Activated T-cell treated with anti-CD3 and anti-CD28 coated beads, Interleukin-2, amount 50 U/mL, for 72 hours (primary cell): ENCODE measurements at places on chromosomes 6 and 20. TPM values are rescaled to one million over a fixed set of nuclear protein-coding genes. Genes with fewer than 3 reads are reported as not detected.

GRCh38 chr20:63471981-63472831, at the start of gene KCNQ2:
KCNQ2 (minus strand) TSS chr20:63472655; CDS start chr20:63472463, 192 bp downstream.
- peaks cover 10% of the 10 kb centered on the region for H3K4me1 ChIP-seq
- H3K4me3 ChIP-seq, result peak within 1 kb of the TSS; percentile 40
- DNase-seq, result no peak

DNA sequence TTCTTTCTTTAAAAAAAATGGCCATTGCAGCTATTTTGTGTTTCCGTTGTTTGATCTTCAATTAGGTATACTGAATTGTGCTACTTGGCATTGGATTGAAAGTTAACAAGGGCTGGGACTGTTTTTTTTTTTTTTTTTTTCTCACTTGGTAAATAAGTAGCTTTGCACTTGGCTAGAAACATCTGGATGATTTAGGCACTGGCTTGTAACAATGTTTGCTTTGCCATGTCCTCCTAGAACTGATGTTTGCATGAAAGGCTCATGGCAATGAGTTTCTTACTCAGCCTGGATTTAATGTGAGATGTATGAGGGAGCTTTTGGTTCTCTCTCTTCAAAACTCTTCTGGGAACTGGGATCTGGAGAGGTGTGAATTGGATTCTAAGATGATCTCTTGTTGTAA, 414.1 kb downstream of the CDH26 start:
- H3K27me3 ChIP-seq, result peaks cover 5% of the 10 kb centered on the region
- no peaks in the 10 kb centered on the region for H3K36me3 ChIP-seq
- H3K27ac ChIP-seq, result no peak overlapping the region

DNA sequence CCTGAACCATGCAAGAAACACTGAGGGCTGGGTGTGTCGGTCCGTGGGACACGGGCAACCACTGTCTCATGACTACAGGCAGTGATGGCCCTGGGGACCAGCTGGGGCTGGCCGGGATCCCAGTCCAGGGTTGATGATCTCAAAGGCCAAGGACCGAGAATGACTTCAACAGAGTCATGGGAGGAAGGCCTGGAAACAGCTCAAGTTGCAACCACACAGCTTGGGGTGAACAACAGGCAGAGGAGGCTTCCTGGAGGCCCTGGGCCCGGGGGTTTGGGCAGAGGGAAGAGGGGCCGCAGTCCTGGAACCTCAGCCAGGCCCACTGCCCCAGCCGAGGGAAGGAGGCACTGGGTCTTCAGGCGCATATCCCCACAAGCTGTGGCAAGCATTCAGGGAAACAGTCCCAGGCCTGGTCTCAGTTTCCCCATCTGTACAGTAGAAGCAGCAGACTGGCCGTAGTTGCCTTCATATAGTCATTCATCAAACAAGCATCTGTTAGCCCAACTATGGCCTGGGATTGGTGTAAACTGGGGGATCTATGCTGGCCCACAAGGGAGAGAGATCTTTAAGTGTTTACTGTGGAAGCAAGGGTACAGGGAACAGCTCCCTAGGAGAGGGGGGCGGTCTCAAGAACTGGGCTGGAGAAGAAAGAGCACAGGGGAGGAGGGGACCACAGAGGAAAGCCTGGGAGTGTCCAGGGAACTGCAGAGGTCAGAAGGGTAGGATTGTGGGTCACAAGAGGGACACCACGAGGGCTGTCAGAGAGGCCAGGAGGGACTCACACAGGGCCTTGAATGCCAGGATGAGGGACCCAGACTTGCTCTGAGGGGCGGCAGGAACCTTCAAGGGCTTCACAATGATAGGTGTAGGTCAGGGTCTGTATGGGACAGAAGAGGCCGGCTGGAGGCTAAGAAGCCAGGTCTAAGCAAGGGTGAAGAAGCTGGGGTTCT, 2.1 kb downstream of the MYL9 start:
- H3K27ac ChIP-seq, result no peak overlapping the region
- H3K27me3 ChIP-seq, result no peaks in the 10 kb centered on the region
- no peak for DNase-seq
- no peaks in the 10 kb centered on the region for H3K36me3 ChIP-seq
- no peaks in the 10 kb centered on the region for H3K4me1 ChIP-seq

- H3K4me1 ChIP-seq, result no peaks in the 10 kb centered on the region
- H3K36me3 ChIP-seq, result no peaks in the 10 kb centered on the region
- peaks cover 27% of the 10 kb centered on the region for H3K27me3 ChIP-seq
- H3K4me3 ChIP-seq, result no peak overlapping the region
Measured at GRCh38 chr6:17945111-17945510, 42.3 kb downstream of the KIF13A start.

DNA sequence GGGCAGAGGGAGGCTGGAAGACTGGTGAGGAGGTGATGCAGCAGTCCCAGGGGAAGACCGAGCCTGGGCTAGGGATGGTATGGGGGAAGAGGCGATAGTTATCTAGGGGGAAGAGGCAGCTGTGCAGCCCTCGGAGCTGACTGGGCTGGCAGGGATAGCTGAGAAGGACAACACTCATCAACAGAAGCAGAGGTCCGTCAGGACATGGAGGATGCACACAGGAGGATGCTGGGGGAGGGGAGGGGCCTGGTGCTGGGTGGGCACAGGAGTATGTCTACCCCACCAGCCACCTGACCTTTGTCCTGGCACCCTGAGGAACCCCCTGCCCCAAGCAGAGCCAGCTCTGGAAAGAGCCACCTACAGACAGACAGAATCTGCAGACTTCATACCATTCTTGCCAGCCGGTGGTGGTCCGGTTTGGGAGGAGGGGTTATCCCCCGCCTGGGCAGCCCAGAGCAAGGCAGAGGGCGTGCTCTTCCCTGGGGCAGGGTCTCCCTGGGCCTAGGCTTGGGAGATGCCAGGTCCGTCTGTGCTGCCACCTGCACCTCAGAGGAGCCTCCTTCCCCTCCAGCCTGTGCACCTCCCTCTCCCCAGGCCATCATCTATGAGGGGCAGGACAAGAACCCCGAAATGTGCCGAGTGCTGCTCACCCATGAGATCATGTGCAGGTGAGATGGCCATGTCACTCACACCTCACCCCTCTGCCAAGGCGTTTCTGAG, 14.9 kb downstream of the EBF4 start:
- no peak overlapping the region for H3K27ac ChIP-seq
- peaks cover 10% of the 10 kb centered on the region for H3K27me3 ChIP-seq
- H3K36me3 ChIP-seq, result no peaks in the 10 kb centered on the region
- DNase-seq, result no peak

DNA sequence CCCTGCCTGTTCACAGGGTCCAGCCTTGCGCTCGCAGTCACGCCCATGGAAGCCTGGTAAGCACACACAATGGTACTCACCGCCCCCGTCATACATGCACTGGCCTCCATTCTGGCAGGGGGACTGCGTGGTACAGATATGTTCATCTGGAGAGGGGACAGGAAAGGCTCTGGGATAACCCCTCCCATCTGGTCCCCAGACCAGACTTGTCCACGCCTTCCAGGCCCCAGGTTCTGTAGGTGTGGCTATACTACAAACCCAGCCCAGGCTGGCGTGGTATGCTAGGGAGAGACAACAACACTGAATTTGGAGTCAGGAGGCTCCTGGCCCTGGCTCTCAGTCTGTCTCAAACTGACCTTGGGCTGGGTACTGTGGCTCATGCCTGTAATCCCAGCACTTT, 3.4 kb downstream of the DLK2 start:
- peaks cover 17% of the 10 kb centered on the region for H3K4me1 ChIP-seq
- no peak overlapping the region for H3K4me3 ChIP-seq
- no peak overlapping the region for H3K27ac ChIP-seq
- no peak for DNase-seq
- peaks cover 7% of the 10 kb centered on the region for H3K36me3 ChIP-seq

DNA sequence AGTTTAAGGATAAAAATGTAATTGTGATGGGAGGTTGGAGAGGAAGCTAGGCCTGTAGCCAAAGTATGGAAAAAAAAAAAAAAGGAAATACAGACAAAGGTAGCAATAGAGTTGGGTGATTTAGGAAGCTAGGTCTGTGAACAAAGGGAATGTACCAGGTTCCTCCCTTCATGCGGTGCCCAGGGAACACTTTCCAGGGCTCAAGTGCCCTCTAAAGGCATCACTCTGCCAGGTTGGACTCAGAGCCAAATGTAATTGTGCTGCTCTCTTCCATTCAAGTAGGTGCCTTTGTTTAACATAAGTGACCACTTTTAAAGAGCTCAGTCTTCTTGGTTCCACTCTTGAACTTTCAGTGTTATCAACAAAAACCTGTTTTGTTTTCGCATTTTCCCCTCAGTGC, 159.7 kb upstream of the AHI1 start:
- DNase-seq, result no peak
- peaks cover 8% of the 10 kb centered on the region for H3K27me3 ChIP-seq
- peaks cover 2% of the 10 kb centered on the region for H3K36me3 ChIP-seq
- peaks cover 9% of the 10 kb centered on the region for H3K4me1 ChIP-seq

DNA sequence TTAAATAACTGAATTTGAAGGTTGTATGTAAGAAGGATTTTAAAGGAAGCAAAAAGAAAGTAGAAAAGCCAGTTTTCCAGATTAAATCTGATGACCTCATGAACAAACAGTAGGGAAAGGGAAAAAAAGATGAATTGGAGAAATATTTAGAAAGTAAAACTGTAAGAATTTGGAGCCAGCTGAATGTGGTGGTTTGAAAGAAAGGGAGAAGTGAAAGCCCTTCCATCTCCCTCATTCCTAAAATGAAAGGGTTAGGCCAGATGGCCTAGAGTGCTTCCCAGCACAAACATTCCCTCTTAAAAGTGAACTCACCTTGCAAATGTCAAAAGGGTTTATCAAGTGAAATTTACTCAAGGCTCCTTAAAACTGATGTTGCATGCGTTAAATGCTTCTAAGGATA, 139.3 kb upstream of the COL21A1 start:
- H3K4me1 ChIP-seq, result no peaks in the 10 kb centered on the region
- H3K27ac ChIP-seq, result no peak overlapping the region
- H3K27me3 ChIP-seq, result peaks cover 9% of the 10 kb centered on the region
- H3K36me3 ChIP-seq, result no peaks in the 10 kb centered on the region
- no peak overlapping the region for H3K4me3 ChIP-seq

Gene OR2J3
- total RNA-seq, result not detected

Gene BIRC7
- total RNA-seq, result 0.74 TPM

- H3K4me3 ChIP-seq, result peak overlapping the region; percentile 99
- peaks cover 20% of the 10 kb centered on the region for H3K36me3 ChIP-seq
- H3K27me3 ChIP-seq, result no peaks in the 10 kb centered on the region
- H3K27ac ChIP-seq, result peak overlapping the region; percentile 100
- peaks cover 32% of the 10 kb centered on the region for H3K4me1 ChIP-seq
Measured at GRCh38 chr6:15246217-15246665, 372 bp downstream of the JARID2 start.

Gene ENPP3
- 7.4 TPM for total RNA-seq

GRCh38 chr6:154917941-154918340, 77.2 kb upstream of the TIAM2 start:
- H3K27ac ChIP-seq, result no peak overlapping the region
- H3K36me3 ChIP-seq, result no peaks in the 10 kb centered on the region
- H3K4me3 ChIP-seq, result no peak overlapping the region

Gene CPXM1
- total RNA-seq, result 4.4 TPM

DNA sequence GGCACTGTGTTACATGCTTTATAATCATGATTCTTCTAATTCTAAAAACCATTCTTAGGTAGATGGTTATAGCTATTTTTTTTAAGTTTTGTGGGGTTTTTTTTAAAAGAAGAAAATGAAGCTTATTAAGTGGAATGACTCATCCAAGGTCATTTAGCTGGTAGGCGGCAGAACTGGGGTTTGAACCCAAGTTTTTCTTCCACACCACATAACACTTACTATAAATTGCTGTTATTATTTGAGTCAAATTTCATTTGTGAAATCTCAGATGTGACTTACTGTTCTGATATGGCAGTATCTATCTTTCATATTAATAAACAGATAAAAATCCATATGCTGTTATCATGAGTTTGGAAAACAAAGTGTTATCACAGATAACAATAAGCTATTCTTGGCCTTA, 10.4 kb upstream of the COL10A1 start:
- H3K36me3 ChIP-seq, result peaks cover 3% of the 10 kb centered on the region
- peaks cover 11% of the 10 kb centered on the region for H3K4me1 ChIP-seq
- H3K4me3 ChIP-seq, result no peak overlapping the region
- DNase-seq, result no peak

Gene FAM83D
- total RNA-seq, result 10.4 TPM

DNA sequence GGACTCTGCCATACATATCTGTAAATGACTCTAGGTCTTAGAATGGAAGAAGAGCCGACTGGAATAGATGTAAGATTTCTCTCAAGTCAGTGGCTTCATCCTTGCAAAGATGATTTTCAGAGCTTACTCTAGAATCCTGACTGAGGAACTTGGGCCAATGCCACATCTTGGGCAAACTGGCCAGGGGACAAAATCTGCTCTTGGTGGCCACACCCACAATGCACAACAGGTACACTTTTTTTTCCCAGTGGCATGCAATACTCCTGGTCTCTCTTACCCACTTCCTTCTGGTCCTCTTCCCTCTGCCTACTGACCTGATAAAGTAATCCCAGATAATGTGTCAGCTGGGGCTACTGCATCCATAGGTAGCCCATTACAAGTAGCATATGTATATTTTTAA, 13.4 kb downstream of the CLIC5 start:
- no peak for DNase-seq
- no peaks in the 10 kb centered on the region for H3K4me1 ChIP-seq
- H3K27me3 ChIP-seq, result no peaks in the 10 kb centered on the region
- no peak overlapping the region for H3K4me3 ChIP-seq

- no peak overlapping the region for H3K4me3 ChIP-seq
- peaks cover 13% of the 10 kb centered on the region for H3K36me3 ChIP-seq
- H3K27me3 ChIP-seq, result peaks cover 99% of the 10 kb centered on the region
- H3K4me1 ChIP-seq, result peaks cover 61% of the 10 kb centered on the region
- no peak for DNase-seq
Measured at GRCh38 chr6:10417681-10418104, 2.8 kb upstream of the TFAP2A start.

DNA sequence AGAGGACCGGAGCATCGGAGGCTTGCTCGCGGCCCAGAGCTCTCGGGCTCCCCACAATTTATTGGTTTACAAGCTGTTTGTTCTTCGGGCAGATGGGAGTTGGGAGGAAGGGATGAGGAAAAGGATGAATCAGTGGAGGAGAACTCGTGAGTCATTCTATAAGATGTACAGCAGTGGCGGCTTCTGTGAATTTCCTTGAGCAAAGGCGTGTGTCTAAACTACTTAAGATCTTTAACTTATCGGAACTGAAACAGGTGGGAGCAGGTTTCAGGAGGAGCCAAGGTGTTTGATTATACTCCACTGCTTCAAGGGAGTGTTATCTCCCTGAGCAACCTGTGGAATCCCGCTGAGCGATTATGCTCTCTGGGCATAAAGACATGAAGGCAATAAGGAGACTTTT, 50.5 kb upstream of the IBTK start:
- H3K27ac ChIP-seq, result no peak overlapping the region
- no peak overlapping the region for H3K4me3 ChIP-seq
- no peak for DNase-seq
- no peaks in the 10 kb centered on the region for H3K4me1 ChIP-seq
- no peaks in the 10 kb centered on the region for H3K27me3 ChIP-seq

- H3K27me3 ChIP-seq, result peaks cover 15% of the 10 kb centered on the region
- H3K27ac ChIP-seq, result peak overlapping the region; percentile 54
- peak overlapping the region; percentile 75 for H3K4me3 ChIP-seq
- H3K36me3 ChIP-seq, result no peaks in the 10 kb centered on the region
- H3K4me1 ChIP-seq, result peaks cover 37% of the 10 kb centered on the region
Measured at GRCh38 chr20:46552460-46553420, 2.3 kb upstream of the OCSTAMP start.

GRCh38 chr20:29302979-29303644, 1954.4 kb upstream of the DEFB115 start:
- H3K36me3 ChIP-seq, result peaks cover 30% of the 10 kb centered on the region
- peaks cover 16% of the 10 kb centered on the region for H3K4me1 ChIP-seq
- no peak for DNase-seq
- H3K4me3 ChIP-seq, result no peak overlapping the region
- no peaks in the 10 kb centered on the region for H3K27me3 ChIP-seq
